ENCODE measurements at places on chromosomes 3 and 15.

GRCh38 chr15:61917457-61917856 lies 142.8 kb downstream of the VPS13C start:
- DNase-seq = no peak

DNA sequence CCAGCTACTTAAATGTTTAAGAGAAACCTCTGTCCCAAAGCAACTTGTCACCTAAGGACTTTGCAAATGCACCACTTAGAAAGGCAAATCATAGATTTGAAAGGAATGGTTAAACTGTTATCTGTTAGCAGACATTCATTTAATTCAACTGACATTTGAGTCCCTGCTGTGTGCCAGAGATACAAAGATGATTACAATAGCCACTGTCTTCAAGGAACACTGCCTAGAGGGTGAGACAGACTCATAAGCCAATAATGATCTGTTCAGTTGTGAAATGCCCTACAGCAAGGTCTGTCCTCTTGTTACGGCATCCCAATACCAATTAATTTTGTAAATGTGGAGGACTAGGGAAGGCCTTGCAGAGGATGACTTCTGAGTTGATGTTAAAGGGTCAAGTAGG lies 113.1 kb downstream of the ATG7 start:
- no peak for DNase-seq

DNA sequence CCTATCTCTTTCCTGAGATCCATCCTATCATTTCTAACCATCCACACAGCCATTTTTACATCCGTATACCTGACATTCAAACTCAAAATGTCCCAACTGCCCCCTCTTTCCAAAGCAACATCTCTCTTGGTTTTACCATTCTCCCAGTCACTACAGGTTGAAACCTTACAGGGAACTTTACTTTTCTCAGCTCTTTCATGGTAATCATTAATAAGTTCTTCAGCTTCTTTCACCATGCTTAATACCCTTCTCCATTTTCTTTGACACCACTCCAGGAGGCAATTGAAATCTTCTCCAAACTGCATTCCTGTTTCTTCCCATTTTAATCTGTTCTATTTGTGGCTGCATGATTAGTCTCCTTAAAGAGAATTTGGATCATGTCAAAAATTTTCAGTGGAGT lies 352.5 kb downstream of the GAP43 start:
- no peak for DNase-seq

DNA sequence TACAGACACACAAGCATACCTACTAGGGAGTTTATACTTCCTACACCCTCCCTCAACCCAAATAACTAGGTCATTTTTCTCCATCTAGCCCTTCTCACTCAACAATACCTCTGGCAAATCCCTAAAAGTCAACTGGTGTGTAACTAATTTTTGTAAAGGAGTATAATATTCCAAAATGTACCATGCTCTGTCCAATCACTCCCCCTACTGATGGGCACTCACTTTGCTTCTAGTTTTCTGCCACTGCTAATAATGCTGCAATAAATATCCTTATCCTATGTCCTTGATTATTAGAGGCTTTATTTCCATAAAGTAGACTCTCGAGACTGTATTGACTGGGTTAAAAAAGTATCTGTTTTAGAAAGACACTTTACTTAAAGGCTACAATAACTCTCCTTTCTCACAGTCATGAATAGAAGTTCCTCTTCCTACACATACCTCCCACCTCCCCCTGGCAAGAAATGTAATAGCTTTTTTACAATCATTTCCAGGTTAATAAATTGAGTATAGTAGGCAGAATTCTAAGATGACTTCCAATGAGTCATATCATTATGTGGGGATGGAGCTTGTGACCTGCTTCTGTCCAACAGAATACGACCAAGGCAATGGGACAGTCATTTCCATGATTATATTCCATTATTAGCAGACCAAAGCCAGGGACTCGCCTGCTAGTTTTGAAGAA lies 30.0 kb downstream of the SHQ1 start:
- no peak for DNase-seq

GRCh38 chr3:184513276-184514170 lies 48.1 kb upstream of the EPHB3 start:
- peak; percentile 67 for DNase-seq

DNA sequence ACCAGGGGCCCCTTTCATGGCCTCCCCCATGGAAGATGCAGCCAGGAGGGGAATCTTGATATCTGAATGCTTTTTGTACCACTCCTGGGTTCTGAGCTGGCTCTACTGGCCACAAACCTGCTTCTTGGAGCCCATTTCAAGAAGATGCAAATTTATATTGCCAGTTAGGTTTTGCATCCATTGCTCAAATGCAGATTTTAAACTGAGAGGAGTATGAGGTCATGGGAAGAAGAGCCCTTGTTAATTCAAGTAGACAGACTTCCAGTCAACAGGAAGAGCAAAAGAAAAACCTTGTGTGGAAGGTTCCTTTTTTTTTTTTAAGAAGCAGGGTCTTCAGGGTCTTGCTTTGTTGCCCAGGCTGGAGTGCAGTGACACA lies 133.5 kb downstream of the PDZRN3 start:
- no peak for DNase-seq
